ENCODE measurements at places on chromosomes 4 and X.

- no peak for DNase-seq
Measured at GRCh38 chrX:40998123-40998522, 87.1 kb upstream of the USP9X start.

DNA sequence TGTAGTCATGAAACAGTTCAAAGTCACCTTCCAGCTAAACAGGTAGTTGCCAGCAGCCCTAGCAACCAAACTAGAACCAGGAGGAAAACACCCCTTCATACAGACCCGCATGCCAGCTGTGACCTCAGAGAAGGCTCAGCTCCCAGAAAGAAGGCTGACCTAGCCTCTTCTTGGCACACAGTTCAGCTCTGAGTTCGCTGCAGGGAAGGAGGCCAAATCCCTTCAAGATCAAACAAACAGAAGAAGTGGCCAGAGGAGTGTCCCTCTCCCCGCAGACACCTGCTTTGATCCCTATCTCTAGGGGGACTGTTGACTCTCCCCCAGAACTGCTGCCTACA is 56.0 kb downstream of the HADH start:
- no peak for DNase-seq

DNA sequence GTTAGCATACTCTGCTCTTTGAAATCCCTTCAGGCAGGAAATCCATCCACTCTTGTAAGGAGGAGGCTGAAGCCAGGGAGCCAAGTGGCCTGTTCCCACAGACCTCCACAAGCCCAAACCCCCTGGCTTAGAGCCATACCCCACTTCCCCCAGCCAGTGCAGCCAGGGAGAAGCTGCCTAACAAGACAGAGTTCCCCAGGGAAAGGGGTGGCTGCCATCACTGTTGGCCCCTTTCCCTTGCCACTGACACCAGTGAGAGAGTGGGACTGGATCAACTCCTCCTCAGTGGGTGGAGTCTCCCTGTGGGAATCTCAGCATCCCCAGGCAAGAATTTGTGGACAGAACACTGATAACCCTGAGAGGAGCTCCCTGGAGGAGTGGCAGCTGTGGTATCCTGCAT is 389.4 kb downstream of the PABPC4L start:
- no peak for DNase-seq

DNA sequence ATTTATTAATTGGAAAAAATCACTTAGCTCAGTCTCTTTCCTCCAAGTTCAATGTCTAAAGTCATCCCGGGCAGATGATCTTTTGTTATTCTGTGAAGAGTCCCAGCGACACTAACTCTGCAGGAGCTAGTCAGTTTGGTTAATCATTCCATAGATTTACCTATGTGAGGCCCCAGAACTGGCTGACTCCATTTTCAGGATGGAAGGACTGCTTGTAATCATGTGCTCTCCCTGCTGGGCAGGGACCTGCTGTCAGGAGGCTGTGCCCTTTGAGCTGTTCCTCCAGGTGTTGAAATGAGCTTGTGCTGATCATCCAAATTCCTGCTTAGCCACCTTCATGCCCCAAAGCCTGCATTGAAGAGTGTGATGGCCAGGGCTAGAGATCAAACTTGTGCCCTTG is 169.8 kb downstream of the NHS start:
- no peak for DNase-seq

GRCh38 chr4:124499261-124499660 is 213.3 kb downstream of the ANKRD50 start:
- no peak for DNase-seq

DNA sequence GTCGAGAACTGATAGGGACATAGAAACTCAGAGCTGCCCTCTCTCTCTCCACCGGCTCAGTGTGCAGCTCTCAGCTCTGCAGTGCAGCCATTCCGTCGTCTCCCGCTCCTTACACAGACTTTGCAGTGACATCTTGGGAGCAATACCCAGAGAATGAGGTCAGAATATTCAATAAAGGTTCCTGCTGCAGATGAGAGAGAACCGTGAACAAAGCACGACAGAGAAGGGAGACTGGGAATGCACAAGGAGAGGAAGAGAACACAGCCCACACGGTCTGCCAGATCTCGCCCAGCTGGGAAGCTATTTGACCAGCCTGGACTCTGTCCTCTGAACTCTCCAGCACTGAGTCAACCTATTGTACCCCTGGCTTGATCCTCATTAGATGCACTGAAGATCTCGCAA is 118.0 kb upstream of the PPARGC1A start:
- no peak for DNase-seq

DNA sequence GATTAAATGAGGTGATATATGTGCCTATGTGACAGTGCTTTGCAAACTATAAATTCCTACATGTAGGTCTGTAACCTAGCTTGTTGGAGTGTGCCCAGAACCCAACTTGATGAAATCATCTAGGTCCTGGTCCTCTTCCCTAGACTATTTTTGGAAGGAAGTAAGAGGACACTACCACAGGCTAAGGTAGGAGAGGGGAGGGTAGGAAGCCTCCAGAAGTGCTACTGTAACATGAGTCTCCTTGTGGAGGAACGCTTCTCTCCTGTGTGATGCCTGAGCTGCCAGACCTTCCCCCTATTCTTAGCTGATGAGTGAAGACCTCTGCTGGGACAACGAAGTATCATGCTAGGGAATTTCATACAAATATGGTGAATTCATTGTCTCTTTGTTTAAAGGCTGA is 41.8 kb upstream of the IL21 start:
- no peak for DNase-seq

GRCh38 chr4:35604252-35604651 is 640.1 kb downstream of the ARAP2 start:
- no peak for DNase-seq

DNA sequence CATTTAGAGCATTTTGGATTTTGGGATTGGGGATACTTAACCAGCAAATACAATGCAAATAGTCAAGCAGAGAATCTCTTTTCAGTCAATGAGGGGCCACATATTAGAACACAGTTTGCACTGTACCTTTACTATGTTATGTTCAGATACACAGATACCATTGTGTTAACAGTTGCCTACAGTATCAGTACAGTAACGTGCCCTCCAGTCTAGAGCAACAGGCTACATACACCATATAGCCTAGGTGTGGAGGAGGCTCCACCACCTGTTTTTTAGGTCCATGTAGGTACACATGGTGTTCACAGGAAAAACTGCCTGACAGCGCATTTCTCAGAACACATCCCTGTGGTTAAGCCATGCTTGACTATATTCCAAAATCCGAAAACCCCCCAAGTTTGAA is 9.1 kb downstream of the GRPEL1 start:
- no peak for DNase-seq

- no peak for DNase-seq
Measured at GRCh38 chr4:134727696-134728095, 526.1 kb upstream of the PABPC4L start.

GRCh38 chr4:182301736-182302135 is 58.5 kb downstream of the TENM3 start:
- no peak for DNase-seq

- DNase-seq, result no peak
Measured at GRCh38 chr4:3328814-3329663, 36.2 kb downstream of the RGS12 start.

DNA sequence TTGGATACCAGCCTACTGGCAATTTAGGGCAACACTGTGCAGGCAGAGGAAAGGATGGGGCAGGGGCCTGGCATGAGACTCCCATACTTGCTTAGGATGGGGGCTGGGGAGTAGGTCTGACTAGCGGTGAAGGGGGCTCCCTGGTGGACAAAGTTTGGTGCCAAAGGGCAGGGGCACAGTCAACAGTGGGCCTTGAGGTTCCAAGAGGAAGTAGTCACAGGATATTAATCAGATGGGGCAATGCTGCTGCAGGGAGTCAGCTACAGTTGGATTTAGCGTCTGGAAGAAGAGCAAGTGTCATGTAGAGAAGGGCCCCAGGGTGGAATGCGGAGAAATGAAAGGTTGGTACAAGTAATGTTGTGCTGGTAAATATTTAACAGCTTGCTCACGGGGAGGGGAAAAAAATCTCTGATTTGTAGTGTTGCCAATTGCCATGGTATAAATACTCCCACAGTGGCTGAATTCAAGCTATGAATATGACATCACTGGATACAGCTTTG is 139.4 kb downstream of the PJA1 start:
- DNase-seq, result no peak
